ENCODE measurements at places on chromosomes 6 and 20.

- DNase-seq: no peak
These were observed 43.4 kb downstream of the OGFRL1 start for GRCh38 chr6:71332012-71332411.

GRCh38 chr20:38023181-38024001, 9.9 kb downstream of the TTI1 start:
- no peak for DNase-seq

GRCh38 chr20:4299773-4300172, 284.4 kb upstream of the RNF24 start:
- DNase-seq: no peak

GRCh38 chr6:11324453-11325015, 92.1 kb upstream of the NEDD9 start:
- DNase-seq: no peak

DNA sequence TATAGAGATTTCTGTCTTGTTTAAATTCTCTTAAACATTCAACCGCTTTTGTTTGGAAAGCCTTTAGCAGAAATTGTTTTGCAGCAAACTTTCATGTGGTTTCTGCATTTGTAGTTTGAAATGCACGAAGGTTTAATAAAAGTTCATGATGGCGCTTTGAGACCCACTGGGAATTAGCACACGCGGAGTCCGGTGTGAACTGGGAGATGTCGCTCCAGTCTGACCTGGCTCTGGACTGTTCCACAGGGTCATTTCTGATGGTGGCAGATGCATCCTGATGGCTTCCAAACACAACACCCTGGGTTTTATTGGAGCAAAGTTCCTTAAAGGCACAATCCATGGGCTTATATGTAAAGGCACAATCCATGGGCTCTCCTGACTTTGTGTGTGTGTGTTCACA, 78.1 kb upstream of the MTHFD1L start:
- DNase-seq: no peak

DNA sequence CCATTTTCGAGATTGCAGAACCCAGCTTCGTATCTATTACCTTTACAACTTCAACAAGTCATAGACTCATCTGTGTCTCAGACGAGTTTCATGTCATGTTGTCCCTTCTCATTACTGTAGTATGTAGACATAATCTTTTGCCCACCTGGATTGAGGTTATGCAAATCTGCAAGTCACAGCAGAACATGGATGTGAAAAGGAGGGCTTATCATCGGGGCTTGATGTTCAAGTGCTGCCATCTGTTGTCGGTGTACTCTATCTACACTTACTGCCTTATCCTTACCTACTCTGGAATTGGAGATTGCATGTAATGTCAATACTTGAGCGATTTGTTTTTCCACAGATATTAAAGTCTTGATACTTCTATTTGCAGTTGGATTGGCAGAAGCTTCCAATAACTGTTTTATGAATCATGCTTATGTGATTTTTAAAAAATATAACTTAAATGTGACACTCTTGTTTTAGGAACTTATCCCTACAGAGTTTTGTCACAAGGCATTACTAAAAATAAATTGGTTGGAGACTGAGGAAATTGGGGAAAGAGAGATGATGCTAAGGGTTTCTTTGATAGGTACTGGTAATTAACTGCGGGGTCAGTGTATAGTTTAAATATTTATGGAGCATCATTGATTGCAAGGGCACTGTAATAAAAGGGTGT, 3.0 kb upstream of the GOPC start:
- DNase-seq: peak; percentile 64

DNA sequence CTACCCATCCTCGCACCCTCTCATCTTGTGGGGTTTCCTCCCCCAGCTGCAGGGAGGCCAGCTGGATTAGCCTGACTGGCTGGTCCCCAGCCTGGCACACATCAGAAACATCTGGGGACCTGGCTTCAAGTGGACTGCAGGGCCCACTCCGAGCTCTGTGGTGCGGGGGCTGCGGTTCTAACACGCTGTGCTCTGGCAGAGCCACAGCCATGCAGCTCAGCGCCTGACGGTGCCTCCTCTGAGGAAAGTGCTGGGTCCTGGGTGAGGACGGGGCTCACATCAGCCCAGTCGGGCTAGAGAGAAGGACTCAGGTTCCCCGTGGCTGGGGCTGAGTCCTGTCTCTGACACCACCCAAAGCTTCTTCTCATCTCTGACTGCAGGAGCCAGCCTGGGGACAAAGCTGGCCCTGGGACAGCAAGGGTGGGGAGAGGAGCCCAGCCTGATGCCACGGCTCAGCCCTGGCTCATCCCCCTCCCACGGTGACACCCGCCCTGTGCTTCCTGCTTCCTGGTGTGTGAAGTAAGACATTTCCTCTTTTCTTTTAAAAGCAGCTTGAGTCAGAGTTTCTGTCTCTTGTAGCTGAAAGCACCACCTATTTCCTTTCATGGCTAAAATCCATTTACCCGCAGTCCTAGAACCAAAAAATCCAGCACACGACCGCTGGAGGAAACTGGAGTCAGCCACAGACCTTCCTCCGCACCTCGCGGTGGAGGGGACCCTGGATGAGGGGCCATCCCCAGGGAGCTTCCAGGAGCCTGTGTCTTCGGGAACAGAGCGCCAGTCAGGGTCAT, 127.4 kb upstream of the AFDN start:
- no peak for DNase-seq

DNA sequence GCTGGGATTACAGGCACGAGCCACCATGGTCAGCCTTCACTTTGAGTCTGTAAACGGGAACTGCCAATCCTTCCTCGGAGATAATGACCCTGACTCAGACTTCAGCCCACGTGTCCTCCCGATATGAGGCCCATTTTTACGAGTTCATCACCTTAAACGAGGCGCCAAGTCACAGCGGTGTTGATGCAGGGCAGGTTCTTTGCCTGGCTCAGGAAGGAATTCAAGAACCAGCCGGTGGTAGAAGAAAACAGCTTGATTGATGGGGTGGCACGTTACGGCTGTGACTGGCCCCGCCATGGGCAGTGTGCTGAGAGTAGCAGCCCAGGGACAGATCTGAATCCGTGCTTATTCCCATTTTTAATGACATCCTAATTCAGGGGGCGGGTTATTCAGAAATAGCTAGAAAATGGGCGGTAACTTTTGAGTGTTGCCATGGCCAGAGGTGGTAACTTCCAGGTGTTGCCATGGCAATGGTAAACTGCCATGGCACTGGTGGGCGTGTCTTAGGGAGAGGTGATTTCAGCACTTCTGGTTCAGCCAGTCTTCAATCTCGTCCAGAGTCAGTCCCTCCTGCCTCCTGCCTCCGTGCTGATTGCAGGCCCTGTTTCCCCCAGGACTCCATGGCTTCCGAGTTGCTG, 9.1 kb upstream of the MAP1LC3A start:
- DNase-seq: no peak

GRCh38 chr6:127457456-127458064, 1.6 kb downstream of the KIAA0408 start:
- no peak for DNase-seq

DNA sequence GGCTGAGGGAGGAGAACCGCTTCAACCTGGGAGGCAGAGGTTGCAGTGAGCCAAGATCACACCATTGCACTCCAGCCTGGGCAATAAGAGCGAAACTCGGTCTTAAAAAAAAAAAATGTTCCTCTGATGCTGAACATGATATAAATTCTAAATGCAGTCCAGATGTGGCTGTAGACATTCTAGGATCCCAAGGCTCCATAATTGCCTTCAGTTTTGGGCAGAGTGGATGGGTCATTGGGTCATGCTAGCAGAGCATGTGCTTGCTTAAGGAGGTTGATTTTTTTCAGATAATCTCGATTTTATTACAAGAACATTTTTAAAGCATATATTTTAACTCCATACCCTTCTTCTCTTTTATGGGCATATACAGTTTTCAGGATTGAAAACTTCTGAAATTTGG, 112.0 kb downstream of the UTRN start:
- DNase-seq: no peak

- no peak for DNase-seq
These were observed 89.3 kb upstream of the JAG1 start for GRCh38 chr20:10763112-10763511.

DNA sequence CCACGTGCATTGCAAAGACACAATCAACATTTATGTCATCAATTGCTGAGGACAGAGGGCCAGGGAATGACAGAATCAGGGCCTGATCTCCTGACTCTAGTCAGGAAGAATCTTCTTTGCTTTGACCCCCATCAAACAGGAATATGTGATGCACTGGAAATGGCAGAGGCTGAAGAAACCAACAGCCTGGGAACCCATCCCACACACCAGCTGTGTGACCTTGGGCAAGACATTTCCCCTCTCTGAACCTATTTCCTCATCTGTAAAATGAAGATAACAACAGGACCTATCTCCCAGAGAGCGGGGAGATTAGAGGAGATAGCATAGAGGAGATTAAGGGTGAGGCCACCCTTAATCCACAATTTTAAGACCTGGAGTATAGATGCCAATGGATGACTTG, 1.5 kb downstream of the HNF4A start:
- DNase-seq: no peak

GRCh38 chr20:45962031-45962755, 9.8 kb downstream of the ZNF335 start:
- peak; percentile 25 for DNase-seq

DNA sequence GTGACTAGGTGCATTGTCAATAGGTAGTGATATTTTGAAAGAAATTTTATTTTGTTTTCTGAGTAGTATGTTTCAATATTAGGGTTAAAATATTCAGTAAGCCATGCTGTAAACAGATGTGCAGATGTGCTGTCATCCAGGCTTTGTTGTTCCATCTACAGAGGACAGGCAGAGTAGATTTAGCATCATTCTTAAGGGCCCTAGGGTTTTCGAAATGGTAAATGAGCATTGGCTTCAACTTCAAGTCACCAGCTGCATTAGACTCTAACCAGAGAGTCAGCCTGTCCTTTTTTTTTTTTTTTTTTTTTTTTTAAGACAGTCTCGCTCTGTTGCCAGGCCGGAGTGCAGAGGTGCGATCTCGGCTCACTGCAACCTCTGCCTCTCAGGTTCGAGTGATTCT, 27.1 kb upstream of the BACH2 start:
- no peak for DNase-seq

GRCh38 chr6:44342052-44342451, 398 bp upstream of the SPATS1 start:
- no peak for DNase-seq

- no peak for DNase-seq
These were observed 252.5 kb downstream of the LRFN2 start for GRCh38 chr6:40334496-40335270.

- DNase-seq: no peak
These were observed 36.1 kb downstream of the CTNNBL1 start for GRCh38 chr20:37729909-37730308.

DNA sequence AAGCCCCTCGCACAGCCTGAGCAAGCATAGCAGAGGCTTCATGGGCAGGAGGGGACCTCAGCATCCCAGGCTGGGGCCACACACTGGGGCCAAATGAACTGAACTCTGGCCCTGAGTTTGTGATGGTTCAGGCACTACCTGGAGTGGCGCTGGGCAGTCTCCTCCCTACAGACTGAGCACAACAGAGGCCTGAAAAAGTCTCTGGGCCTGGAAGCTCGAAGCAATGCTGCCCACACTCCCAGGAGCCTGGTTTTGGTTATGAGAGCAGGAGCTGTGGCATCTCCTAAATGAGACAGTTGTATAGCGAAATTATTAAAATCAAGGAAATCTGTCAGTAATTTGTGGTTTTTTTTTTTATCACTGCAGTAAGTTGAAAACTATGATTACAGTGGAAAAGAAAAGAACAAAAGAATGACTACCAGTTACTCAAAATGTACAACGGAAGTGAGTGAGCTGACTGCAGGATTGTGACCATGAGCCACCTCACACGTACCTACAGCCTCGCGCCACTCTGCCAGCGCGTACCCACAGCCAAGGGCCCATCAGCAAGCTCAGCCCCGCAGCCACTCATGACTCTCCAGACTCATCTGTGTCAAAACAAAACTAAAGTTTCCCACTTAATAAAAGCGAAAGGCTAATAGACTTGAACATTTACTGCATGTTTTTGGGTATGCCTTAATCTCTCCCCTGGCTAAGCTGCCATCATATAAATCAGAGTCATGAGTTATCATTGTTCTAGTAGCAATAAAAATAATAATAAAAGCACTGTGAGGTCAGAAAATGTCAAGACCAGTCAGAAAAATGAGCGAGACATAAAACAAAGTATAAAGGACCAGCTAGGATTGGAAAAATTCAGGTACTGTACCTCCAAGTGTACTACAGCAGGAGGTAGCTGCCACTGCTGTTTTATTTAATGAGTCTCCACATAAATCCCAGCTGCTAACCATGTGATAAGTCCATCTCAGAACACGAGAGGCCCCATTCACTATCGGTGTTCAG, 177.0 kb downstream of the FOXC1 start:
- no peak for DNase-seq

GRCh38 chr6:14366872-14367271, 249.3 kb downstream of the CD83 start:
- DNase-seq: no peak

- no peak for DNase-seq
These were observed 1.4 kb downstream of the NUS1 start for GRCh38 chr6:117676577-117677218.

- no peak for DNase-seq
These were observed 73.9 kb downstream of the PKIB start for GRCh38 chr6:122683989-122684651.

- no peak for DNase-seq
These were observed 25.2 kb upstream of the LRRN4 start for GRCh38 chr20:6079016-6079415.

- DNase-seq: no peak
These were observed 509.1 kb downstream of the PKHD1 start for GRCh38 chr6:51578362-51578761.

DNA sequence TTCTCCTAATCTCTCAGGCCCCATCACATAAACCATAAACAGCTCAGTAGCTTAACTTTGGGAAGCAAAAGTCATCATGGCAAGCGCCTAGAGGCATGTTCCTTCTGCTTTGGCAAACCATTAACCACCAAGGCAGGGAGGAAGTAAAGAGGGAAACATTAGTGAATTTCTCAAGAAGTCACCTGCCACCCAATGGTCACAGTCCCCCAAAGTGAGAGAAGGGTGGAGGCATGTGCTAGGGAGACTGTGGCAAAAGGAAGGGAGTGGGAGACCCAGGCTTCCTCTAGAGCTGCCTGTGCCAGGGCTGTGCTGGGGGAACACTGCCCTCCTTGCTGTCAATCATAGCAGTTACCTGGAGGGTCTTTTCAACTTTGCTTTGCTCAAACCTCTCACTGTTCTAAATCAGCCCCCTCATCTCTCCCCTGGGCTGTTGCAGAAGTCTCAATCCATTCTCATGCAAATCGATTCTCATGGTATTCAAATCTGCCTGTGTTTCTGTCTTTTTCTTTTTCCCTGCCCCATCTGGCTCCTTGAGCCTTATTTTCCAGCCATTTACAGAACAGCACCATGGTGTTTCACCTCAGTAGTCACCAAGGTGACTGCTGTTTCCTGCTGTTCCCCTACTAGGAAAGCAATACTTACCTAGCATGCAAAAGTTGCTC, 1.8 kb upstream of the RNF24 start:
- no peak for DNase-seq

- DNase-seq: no peak
These were observed 41.6 kb upstream of the RAB23 start for GRCh38 chr6:57263739-57264138.

DNA sequence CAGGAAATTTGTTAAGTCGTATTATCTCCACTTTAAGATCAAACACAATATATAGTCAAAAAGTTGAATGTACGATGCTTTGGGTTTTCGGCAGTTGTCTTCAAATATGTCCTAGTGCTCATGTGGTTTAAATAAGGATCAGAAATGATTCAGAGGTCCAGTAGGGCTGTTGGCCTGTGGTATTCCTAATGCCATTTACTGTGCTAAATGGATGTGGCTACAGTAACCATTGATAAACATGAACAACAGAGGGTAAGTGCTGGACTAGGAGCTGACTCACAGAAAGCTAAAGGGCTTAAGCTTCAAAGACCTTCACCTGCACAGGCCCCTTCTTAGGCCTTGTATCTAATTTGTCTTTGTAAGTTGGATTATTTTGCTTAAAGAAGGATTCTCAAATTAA, 80.5 kb upstream of the TPD52L1 start:
- DNase-seq: no peak
